Neural crest cell (in vitro differentiated cells): ENCODE measurements at places on chromosomes 3 and 15. TPM values are rescaled to one million over a fixed set of nuclear protein-coding genes. Genes with fewer than 3 reads are reported as not detected.
A peak's percentile ranks its signal among the peaks of the same experiment; 100 is the strongest.

Gene GABRG3
- 4.5 and 5.2 TPM in 2 replicates for total RNA-seq

GRCh38 chr3:179807588-179807987, 154.7 kb downstream of the USP13 start:
- DNase-seq, result no peak
- H3K4me1 ChIP-seq, result peaks cover 7% of the 10 kb centered on the region

Gene MAP2K1
- total RNA-seq, result 43.3 and 43.4 TPM in 2 replicates

DNA sequence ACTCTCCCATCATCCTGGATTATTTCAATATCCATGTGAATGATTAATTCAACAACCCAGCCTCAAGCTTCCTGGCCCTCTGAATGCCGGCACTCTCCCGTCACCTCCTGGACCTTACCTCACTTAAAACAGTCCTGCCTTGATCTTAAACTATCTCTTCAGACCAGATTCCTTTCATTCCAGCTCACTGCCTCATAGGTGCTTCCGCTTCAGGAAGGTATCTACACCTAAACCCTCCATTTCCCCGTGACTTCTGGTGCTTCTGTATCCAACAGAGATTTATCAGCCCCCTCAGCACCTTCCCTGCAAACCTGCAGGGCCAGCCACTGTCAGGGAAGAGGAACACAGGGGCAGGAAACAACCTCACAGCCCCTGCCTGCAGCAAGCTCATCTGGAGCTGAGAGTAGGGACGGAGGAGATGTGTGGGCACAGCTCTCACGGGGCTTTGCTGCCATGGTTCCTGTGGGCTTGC, 98.9 kb upstream of the TJP1 start:
- no peak overlapping the region for H3K4me3 ChIP-seq
- no peak overlapping the region for H3K27ac ChIP-seq
- peaks cover 20% of the 10 kb centered on the region for H3K4me1 ChIP-seq

GRCh38 chr3:140219291-140219690, 284.3 kb downstream of the CLSTN2 start:
- no peaks in the 10 kb centered on the region for H3K36me3 ChIP-seq
- no peak overlapping the region for H3K4me3 ChIP-seq
- no peaks in the 10 kb centered on the region for H3K27me3 ChIP-seq
- H3K27ac ChIP-seq, result peak overlapping the region; percentile 64
